ENCODE measurements at places on chromosomes 2 and 18. TPM values are rescaled to one million over a fixed set of nuclear protein-coding genes. Genes with fewer than 3 reads are reported as not detected.

Gene G6PC2
- not detected for total RNA-seq

Gene OSBPL6
- 14.8 TPM for total RNA-seq

DNA sequence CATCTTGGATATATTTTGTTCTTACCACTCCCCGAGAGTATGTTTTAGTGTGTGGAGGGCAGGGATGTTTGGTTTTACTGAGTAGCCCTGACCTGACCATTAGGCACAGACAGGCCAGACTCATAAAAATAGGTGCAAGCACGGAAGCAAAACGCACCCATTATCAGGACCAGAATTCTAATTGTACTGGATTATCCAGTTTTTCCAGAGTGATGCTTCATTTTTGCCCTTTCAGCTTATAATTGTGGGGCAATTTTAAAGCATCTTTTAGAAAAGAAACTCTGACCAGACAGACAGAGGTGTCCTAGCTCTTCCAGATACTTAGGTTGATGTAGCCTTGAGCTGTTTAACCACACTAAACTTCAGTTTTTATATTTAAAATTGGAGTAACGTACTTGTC is 4.4 kb downstream of the NCOA1 start:
- DNase-seq, result no peak

DNA sequence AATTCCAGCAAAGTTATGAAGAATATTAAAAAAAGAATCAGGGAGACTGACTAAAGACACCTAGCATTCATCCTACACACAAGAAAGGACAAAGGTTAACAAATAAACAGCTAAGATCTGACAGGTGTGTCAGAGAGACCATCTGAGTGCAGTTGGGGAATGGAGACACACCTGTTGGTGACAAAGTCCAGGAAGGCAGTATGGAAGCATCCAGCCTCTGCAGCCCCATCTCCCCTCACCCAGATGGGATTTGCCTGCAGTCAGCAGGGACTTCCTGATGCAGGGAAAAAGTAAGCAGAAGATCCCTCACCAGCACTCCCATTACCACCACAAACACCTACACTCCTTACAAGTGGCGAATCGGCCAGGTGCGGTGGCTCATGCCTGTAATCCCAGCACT is 37.9 kb downstream of the USP34 start:
- DNase-seq, result no peak

DNA sequence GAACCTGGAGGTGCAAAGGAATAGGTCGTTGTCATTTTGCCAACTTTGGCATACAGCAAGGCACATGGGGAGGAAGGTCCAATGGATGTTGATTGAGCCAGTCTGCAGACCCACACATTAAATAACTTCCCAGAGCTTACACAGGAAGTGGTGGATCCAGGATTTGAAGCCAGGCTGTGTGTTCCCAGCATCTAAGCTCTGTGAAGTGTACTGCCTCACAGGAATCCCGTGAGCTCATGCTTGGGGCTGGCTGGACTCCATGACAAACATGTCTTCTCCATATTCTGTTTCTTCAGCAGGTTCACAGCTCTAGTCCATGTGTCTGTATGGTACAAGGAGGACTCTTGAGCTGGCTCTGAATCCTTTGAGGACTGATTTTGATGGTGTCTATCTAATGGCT is 63.9 kb downstream of the KLHL29 start:
- no peak for DNase-seq

DNA sequence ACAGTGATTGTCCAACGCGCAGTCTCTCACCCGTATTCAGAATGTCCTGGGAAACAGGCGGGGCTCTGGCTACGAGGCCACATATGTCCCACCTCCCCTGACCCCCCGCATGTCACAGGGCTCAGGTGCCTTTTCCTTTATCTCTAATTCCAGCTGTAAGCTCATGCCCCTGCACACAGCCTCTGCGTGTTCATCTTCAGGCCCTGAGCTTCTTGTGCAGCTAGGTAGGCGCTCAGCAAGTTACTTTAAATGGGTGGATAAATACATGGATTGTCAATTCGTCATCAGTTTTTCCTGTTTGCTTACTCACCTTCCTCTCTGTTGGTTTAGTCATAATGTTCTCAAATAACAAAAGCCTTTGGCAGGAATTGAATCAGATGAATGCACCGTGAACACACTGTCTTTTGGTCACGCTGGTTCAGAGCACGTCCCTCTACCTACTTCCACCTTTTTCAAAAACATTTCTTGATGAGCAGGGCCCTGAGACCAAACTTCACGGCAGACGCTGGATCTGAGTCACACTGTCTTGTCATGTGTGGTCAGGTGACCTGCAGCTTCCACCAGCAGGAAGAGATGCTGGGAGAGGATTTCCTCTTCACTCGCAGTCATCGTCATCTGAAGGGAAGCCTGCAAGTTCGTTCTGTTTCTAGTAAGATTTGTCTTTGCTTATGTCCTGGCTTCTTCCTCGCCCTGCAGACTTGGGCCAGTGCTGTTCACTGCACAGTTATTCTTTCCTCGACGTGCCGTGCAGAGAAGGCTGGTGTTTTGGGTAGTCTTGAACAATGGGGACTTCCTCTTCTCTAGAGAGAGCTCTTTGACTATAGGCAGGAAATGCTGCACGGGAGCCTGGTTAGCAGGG is 138.1 kb downstream of the PTGR3 start:
- no peak for DNase-seq

DNA sequence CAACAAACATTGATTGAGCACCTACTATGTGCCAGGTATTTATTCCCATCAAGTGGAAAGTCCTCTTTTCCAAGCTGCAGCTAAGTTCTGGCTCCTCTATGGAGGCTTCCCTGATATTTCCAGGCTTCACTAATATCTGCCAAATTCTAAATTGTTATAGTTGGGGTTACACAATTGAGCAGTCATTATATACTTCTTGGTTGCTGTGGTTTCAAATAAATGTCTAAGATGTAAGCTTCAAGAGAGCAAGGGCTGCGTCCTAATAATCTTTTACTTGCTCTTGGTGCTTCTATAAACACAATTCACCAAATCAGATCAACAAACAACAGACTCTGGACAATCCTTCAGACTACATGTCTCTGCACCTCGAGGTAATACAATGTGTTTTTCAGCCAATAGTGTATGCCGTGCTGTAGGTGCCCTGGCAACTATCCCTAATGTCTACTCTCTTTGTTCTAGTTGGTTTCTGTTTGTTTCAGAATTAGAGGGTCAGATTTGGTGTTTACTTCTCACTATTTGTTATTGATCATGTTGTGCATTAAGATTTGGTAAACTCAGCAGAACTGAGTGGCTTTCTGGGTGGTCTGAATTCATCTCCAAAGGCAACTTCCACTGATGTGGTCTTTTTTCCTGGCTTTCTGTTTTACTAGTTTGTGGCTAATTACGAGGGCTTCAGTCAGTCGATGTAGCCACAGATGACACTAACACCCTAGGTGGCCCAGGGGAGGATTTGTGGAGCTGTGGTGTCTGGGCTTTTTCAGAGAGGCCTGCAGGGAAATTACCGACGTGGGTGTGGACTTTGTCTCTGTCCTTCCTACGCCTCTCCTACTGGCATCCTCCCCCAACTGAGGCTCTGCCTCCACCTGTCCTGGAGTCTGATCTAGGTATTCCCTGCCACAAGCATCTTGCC is 50.4 kb downstream of the CDCA7 start:
- DNase-seq, result no peak

DNA sequence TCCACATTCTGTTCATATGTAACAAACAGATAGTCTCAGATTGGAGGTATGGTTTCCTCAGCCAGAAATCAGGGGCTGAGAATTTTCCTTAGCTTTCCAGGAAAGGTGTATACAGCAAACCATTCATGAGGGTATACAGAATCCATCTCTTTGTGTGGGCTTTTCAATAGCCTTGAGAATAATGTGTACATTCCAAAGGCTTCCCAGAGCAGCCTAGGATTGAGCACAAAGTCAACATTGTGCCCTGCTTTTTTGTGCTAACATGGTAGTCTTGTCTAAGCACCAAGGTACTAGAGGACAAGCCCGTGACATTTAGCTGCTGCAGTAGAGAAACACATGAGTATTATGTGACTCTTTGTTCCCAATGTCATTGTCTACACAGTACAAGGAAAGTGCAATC is 322.1 kb upstream of the TANK start:
- no peak for DNase-seq

DNA sequence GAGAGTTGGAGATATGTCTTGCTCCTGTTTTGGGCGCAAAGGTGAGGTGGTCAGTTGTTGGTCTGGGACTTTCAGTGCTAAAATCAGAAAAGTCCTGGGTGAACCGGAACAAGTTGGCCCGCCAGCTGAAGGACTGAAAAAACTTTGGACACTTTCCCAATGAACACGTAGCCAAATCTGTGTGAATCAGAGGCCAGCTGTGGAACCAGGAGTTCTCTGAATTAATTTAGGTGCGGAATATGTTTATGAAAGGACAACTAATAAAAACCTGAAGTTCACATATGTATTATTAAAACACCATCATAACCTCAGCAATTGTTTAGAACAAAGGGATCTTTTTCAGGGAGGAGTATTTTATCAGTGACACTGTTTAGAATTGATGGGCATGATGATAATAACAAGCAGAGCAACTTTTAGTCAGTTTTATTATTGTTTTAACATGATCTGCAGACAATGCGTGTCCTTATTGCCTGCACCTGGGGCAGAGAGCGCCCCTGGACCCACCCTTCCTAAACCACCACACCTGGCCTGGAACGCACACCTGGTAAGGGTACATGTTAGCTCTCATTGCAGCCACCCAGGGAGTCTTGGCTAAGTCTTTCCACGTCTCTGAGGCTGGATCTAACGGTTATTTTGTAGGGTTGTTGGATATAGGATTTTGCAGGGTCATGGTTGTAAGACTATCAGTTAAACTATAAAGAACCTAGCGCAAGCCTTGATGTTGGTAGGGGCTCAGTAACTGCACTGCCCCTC is 9.9 kb upstream of the ODC1 start:
- no peak for DNase-seq
